ENCODE measurements at places on chromosomes 11 and 22. TPM values are rescaled to one million over a fixed set of nuclear protein-coding genes. Genes with fewer than 3 reads are reported as not detected.

PGR gene
- total RNA-seq = not detected

BARX2 gene
- total RNA-seq = 2.9 TPM

GRM5 gene
- under 0.01 TPM for total RNA-seq

OR51I1 gene
- not detected for total RNA-seq

- no peak for DNase-seq
These were observed 41.9 kb downstream of the BID start for GRCh38 chr22:17732251-17732854.

DNA sequence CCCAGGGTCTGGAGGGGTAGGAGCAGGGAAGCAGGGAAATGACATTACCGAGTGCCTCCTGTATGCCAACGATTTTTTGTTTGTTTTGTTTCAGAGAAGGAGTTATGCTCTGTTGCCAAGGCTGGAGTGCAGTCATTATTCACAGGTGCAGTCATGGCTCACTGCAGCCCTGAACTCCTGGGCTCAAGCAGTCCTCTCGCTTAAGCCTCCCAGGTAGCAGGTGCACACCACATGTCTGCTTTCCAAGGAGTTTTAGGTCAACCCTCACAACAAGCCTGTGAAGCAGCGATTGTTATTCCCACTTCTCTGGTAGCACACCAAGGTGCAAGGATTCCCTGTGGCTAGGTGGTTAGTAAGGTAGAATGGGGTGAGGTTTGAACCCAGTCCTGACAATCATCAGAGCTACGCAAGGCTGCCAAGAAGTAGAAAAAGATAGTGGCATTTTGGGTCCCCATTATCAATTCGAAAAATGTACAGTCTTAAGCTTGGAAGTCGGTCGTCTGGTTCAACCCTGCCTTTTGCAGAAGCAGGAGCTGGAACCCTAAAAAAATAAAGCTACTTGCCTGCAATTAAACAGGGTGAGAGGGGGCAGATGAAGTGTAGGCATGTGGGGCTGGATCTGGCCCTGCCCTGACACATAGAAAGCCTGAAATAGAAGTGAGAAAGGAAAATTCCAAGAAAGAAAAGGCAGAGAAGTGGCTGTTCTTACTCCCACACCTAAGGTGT, 9.1 kb downstream of the UCP3 start:
- no peak for DNase-seq

DNA sequence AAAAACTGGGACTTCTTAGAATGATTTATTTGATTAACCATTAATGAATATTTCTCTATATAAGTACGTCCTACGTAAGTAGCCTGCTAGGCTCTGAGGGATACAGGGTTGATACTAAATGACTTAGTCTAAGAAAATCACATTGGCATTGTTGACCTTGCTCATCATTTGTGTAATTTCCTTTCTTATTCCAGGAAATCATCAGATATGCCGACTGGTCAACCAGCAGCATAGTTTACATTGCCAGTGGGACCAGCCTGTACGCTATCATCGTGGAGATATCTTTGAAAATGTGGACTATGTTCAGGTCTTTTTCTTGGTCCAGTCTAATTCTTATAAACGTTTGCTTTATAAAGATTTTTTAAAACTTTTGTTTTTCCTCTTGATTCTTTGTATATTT, 42.5 kb downstream of the TTC17 start:
- DNase-seq = no peak

Measured in bronchial epithelial cell (primary cell).